Left lung (tissue), 14 donors: ENCODE measurements at places on chromosomes 5 and 9. TPM values are rescaled to one million over a fixed set of nuclear protein-coding genes. Genes with fewer than 3 reads are reported as not detected.

The FIBCD1 gene
- total RNA-seq = 11.4 TPM

The WDR31 gene
- total RNA-seq = 3.5 TPM

The RHOBTB3 gene
- total RNA-seq = 26.5 TPM

GRCh38 chr5:33903118-33903517, 11.3 kb upstream of the ADAMTS12 start:
- no peaks in the 10 kb centered on the region for H3K36me3 ChIP-seq
- no peak overlapping the region for H3K4me3 ChIP-seq
- DNase-seq = no peak
- no peaks in the 10 kb centered on the region for H3K27me3 ChIP-seq
- no peaks in the 10 kb centered on the region for H3K4me1 ChIP-seq

DNA sequence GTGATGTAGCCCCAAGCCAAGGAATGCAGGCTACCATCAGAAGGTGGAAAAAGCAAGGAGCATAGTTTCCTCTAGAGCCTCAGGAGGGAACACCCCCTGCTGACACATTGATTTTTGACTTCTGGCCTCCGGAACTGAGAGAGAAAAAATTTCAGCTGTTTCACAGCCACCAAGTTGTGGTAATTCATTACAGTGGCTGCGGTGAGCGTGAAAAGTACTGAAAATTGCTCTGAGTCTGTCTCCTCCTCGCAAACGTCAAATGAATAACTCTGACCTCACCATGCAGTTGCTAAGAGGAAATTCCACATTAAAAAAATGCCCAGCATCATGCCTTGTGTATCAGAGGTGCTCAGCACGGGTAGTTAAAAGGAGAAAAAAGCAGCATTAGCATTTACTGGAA, 277.9 kb upstream of the MSX2 start:
- DNase-seq = no peak
- no peak overlapping the region for H3K27ac ChIP-seq
- peaks cover 5% of the 10 kb centered on the region for H3K27me3 ChIP-seq
- no peak overlapping the region for H3K4me3 ChIP-seq
- no peaks in the 10 kb centered on the region for H3K4me1 ChIP-seq

GRCh38 chr9:109868722-109869121, 88.7 kb downstream of the PALM2AKAP2 start:
- no peak for DNase-seq
- no peaks in the 10 kb centered on the region for H3K36me3 ChIP-seq
- no peak overlapping the region for H3K27ac ChIP-seq
- H3K27me3 ChIP-seq = no peaks in the 10 kb centered on the region
- no peak overlapping the region for H3K4me3 ChIP-seq

DNA sequence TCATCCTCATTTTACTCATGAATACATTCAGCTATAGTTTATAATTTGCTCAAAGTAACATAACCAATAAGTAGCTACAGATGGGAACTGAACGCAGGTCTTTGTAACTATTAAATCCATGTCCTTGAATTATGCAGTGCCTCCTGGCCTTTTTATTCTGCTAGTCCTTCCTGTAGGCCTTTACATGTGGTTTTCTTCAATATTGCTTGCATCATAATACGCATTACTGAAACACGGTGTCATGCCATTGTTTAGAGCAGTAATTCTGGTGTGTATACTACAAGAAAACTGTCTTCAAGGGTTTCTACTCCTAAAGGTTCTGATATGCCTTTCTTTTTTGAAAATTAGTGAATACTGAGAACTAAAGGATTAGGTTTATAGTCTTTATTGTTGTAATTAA, 20.7 kb downstream of the CWC27 start:
- no peaks in the 10 kb centered on the region for H3K27me3 ChIP-seq
- no peak overlapping the region for H3K4me3 ChIP-seq
- H3K27ac ChIP-seq = no peak overlapping the region
- no peak for DNase-seq

GRCh38 chr5:147887026-147887627, 8.6 kb downstream of the SCGB3A2 start:
- H3K4me3 ChIP-seq = no peak overlapping the region
- no peak overlapping the region for H3K27ac ChIP-seq
- H3K4me1 ChIP-seq = no peaks in the 10 kb centered on the region
- DNase-seq = peak; percentile 16
- H3K27me3 ChIP-seq = no peaks in the 10 kb centered on the region

- H3K27ac ChIP-seq = peak overlapping the region; percentile 42
- DNase-seq = peak; percentile 93
- H3K36me3 ChIP-seq = no peaks in the 10 kb centered on the region
- H3K27me3 ChIP-seq = no peaks in the 10 kb centered on the region
- peaks cover 51% of the 10 kb centered on the region for H3K4me1 ChIP-seq
Measured at GRCh38 chr5:32027717-32028458, 146.2 kb downstream of the GOLPH3 start.

GRCh38 chr5:170603578-170604565, 100.1 kb downstream of the KCNIP1 start:
- H3K4me1 ChIP-seq = no peaks in the 10 kb centered on the region
- DNase-seq = peak; percentile 48
- no peak overlapping the region for H3K4me3 ChIP-seq

GRCh38 chr5:109486200-109486804, 76.5 kb upstream of the PJA2 start:
- no peak overlapping the region for H3K27ac ChIP-seq
- peaks cover 5% of the 10 kb centered on the region for H3K4me1 ChIP-seq
- H3K27me3 ChIP-seq = no peaks in the 10 kb centered on the region
- no peak overlapping the region for H3K4me3 ChIP-seq
- H3K36me3 ChIP-seq = no peaks in the 10 kb centered on the region
- peak; percentile 68 for DNase-seq

DNA sequence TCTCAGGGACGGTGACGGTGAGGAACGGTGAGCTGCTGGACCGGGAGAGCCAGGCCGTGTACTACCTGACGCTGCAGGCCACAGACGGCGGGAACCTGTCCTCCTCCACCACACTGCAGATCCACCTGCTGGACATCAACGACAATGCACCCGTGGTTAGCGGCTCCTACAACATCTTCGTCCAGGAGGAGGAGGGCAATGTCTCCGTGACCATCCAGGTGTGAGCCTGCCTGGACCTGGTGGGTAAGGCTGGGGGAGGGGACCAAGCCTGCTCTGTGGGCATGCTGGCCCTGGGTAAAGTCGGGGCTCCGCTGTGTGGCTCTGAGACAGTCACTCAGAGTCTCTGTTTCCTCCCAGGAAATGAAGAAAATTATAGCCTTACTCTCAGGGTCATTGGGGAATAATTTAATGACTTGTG, 29.3 kb downstream of the CDHR2 start:
- H3K27ac ChIP-seq = no peak overlapping the region
- H3K4me1 ChIP-seq = no peaks in the 10 kb centered on the region
- no peaks in the 10 kb centered on the region for H3K36me3 ChIP-seq
- DNase-seq = peak; percentile 44
- H3K4me3 ChIP-seq = no peak overlapping the region

DNA sequence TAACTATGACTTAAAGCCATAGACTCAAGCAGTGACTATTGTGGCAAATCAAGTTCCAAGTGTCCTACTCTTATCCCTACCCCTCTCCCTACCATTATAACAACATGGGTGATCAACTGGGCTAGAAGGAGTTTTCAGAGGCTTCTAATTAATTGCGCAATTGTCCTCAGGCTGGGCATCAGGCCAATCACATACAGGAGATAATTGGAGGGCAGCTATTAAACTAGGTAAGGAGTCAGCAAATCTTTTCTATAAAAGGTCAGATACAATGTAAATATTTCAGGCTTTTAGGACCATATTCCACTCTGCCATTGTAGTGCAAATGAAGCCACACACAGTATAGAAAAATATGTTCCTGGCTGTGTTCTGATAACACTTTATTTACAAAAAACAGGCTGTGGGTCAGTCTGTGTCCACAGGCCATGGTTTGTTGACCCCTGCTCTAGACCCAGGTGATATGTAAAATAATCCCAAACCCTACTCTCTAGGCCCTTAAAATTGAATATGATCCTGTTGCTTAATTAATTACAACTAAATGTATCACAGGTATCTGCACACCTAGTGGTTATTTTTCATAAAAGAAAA, 141.4 kb upstream of the PIK3R1 start:
- H3K36me3 ChIP-seq = no peaks in the 10 kb centered on the region
- no peak overlapping the region for H3K27ac ChIP-seq
- no peaks in the 10 kb centered on the region for H3K27me3 ChIP-seq
- no peaks in the 10 kb centered on the region for H3K4me1 ChIP-seq

- no peak for DNase-seq
- no peaks in the 10 kb centered on the region for H3K27me3 ChIP-seq
- no peaks in the 10 kb centered on the region for H3K36me3 ChIP-seq
- no peak overlapping the region for H3K27ac ChIP-seq
- H3K4me1 ChIP-seq = no peaks in the 10 kb centered on the region
- no peak overlapping the region for H3K4me3 ChIP-seq
Measured at GRCh38 chr9:18071651-18072060, 402.3 kb upstream of the ADAMTSL1 start.
